Aorta (tissue), 5 donors: ENCODE measurements at places on chromosomes 3 and 15. TPM values are rescaled to one million over a fixed set of nuclear protein-coding genes. Genes with fewer than 3 reads are reported as not detected.
A peak's percentile ranks its signal among the peaks of the same experiment; 100 is the strongest.

DNA sequence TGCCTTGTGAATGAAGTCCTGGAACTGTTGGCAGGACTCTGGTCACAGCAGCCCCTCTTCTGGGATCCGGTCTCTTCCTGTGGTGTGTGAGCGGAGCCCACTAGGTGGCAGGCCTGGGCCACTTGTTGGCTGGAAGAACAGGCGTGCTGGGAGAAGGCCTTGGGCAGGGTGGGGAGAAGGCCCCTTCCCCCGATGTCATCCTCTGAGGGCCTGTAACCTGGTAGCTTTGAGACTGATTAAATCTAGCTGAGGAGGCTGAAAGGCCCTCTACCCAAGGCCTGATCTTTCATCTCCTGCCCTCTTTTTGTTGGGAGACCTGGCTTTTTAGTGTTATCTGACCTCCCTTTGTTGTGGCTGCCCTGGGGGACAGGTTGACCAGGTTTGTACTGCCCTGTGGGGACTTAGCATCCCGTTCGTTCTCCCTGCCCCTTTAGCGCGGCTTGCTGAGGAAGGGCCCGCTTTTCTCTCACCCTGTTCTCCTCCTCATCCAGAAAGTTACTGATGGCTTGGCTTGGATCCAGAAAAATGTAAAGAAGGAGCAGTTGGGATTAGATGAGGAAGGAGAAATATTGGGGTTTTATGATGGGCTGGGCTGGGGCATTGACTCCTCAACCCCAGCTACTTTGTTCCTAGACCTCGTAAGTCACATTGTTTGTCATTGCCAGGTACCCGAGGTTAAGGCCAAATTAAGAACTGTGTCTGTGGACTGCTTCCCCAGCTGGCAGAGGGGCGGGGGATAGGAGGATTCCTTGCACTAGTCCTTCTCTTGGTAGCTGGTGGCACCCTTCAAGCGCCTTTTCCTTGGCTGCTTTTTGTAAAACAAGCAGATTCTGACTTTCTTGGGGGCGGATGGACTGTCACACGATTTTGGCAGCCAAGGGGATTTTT is 48.5 kb downstream of the CHCHD6 start:
- H3K36me3 ChIP-seq: no peaks in the 10 kb centered on the region
- no peaks in the 10 kb centered on the region for H3K27me3 ChIP-seq
- H3K4me3 ChIP-seq: no peak overlapping the region
- DNase-seq: peak; percentile 85
- H3K27ac ChIP-seq: no peak overlapping the region
- H3K4me1 ChIP-seq: no peaks in the 10 kb centered on the region

- peak overlapping the region; percentile 97 for H3K4me3 ChIP-seq
- peak overlapping the region; percentile 20 for H3K27ac ChIP-seq
- DNase-seq: peak; percentile 66
- H3K36me3 ChIP-seq: peaks cover 3% of the 10 kb centered on the region
- H3K4me1 ChIP-seq: no peaks in the 10 kb centered on the region
- H3K27me3 ChIP-seq: no peaks in the 10 kb centered on the region
Observed at GRCh38 chr3:49785565-49786356, 581 bp downstream of the IP6K1 start.

DNA sequence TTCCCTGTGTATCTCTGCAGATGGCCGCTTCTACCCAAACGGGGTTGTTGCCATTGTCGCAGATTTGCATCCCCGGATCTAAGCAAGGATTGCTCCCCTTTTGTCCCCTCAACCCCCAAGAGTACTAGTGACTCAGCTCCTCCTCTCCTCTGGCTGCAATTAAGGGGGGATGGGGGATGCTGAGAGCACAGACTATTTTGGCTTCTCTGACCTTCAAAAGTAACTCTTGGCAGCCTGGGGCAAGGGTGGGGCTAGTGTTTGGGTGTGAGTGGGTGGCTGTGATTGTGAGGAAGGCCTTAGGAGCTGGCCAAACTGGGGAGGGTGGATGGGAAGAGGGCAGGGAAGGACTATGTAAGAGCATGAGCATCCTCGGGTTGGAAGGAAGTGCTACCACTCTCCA is 1.2 kb upstream of the MAP1A start:
- H3K4me1 ChIP-seq: no peaks in the 10 kb centered on the region
- H3K4me3 ChIP-seq: no peak overlapping the region
- no peaks in the 10 kb centered on the region for H3K27me3 ChIP-seq

DNA sequence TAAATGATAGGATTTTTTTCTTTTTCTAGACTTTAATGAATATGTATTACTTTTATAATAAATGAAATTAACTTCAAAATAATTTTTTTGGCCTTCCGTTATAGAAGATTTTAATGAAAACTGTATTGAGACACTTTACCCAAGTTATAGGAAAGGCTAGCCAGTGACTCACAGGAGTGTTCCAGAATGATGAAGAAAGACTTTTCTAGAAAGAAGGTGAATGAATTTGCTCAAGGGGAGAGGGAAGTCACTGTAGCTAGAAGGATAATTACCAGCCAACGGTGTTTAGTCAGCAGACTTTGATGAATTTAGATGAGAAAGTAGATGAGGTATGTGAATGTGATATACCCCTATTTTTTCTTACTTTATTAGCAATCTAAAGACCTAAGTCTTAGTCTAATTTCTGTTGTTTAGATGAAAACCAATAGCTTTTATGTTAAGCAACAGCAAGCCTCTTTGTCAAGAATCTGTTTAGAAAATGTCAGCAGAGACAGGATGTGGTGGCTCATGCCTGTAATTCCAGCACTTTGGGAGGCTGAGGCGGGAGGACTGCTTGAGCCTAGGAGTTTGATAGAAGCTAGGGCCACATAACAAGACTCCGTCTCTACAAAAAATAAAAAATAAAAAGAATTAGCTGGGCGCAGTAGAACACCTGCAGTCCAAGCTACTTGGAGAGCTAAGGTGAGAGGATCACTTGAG is 3.2 kb downstream of the ALAS1 start:
- H3K4me3 ChIP-seq: no peak overlapping the region
- no peaks in the 10 kb centered on the region for H3K27me3 ChIP-seq
- H3K27ac ChIP-seq: no peak overlapping the region
- H3K4me1 ChIP-seq: no peaks in the 10 kb centered on the region

- H3K4me1 ChIP-seq: no peaks in the 10 kb centered on the region
- DNase-seq: peak; percentile 25
- H3K27me3 ChIP-seq: no peaks in the 10 kb centered on the region
Observed at GRCh38 chr15:90097475-90097874, 4.8 kb downstream of the IDH2 start.

DNA sequence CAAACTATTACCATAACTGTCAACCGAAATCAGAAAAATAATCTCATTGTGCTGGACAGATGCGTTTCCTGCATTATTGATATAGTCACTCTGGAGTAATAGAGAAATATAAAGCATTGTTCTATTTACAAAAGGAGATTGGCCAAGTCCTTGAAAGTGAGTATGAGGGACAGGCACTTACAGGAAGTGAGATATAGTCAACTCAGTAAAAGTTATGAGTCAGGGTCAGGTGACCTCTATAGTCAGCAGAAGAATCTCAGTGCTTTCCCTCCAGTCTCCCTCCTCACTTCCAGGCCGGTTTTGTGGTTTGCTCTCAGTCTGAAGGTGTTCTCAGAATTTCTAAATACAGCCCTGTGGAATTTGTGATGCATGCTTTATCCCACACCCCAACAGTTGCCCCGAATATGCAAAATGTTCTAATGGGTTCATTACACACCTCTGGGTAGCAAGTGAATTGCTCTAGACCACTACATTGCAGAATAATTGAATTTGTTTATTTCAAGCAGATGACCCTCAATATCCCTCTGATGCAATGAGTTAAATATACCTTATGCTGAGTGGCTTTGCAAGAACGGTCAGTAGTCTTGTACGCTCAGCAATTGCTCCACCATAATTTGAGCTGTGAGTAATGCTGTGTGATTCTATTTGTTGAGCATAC is 787.7 kb downstream of the MCTP2 start:
- H3K4me3 ChIP-seq: no peak overlapping the region
- H3K27me3 ChIP-seq: no peaks in the 10 kb centered on the region
- H3K27ac ChIP-seq: no peak overlapping the region
- DNase-seq: no peak
- H3K4me1 ChIP-seq: no peaks in the 10 kb centered on the region

MOBP gene
- total RNA-seq: not detected

PROS1 gene
- total RNA-seq: 132 TPM

DUOX2 gene
- 2.6 TPM for total RNA-seq

SLC24A5 gene
- not detected for total RNA-seq

CDHR4 gene
- 0.26 TPM for total RNA-seq
